GM10248 (cell line): ENCODE measurements at places on chromosomes 2 and 18.

- DNase-seq = no peak
These were observed 24.1 kb upstream of the PLEKHM3 start for GRCh38 chr2:208049441-208049840.

DNA sequence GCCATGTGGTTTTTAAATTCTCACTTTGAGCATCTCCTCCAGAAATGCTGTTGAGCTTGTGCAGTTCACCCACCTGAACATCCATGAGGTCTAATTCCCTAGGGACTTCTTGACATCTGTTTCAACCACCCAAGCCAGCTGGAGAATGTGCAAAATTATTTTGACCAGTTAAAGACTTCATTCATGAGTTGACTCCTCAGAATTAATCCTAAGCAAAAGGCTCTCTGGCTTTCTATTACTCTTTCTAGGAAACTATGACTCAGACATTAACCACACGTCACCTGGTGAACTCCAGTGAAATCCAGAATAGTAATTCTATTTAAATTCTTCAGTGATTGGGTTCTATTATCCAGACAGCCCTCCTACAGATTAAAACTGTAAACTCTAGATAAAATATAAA lies 247.5 kb downstream of the NBAS start:
- DNase-seq = peak; percentile 43

- DNase-seq = no peak
These were observed 48.6 kb downstream of the GYPC start for GRCh38 chr2:126704434-126705160.

DNA sequence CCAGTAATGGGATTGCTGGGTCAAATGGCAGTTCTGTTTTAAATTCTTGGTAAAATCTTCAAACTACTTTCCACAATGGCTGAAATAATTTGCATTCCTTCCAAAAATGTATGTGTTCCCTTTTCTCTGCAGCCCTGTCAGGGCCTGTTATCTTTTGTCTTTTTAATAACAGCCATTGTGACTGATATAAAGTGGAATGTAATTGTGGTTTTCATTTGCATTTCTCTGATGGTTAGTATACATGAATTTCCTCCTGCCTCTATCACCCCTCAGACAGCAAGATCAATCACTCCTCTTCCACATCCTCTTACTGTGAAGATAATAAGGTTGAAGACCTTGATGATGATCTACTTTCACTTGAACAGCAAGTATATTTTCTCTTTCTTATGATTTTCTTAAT lies 304.8 kb upstream of the FSIP2 start:
- no peak for DNase-seq

DNA sequence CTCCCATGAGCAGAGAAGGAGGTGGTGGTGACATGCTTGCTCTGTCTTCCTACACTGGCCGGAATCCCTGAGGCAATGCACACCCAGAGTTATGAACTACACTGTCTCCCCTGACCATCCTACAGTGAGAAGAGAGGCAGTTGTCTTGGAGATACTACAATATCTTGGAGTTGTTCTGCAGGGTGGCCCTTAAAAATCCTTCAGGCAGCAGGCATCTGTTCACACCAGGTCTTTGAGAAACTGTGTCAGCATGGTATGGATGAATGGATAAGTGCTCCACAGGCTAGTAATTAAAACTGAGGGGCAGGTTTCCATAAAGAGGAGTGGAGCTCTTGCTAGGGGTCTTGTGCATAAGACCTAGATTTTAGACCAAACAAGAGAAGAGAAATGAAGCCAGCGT lies 223.7 kb upstream of the COPS8 start:
- DNase-seq = no peak
